ENCODE measurements at places on chromosomes 13 and 19.

GRCh38 chr13:106478116-106478515 is 57.3 kb downstream of the EFNB2 start:
- no peak for DNase-seq

DNA sequence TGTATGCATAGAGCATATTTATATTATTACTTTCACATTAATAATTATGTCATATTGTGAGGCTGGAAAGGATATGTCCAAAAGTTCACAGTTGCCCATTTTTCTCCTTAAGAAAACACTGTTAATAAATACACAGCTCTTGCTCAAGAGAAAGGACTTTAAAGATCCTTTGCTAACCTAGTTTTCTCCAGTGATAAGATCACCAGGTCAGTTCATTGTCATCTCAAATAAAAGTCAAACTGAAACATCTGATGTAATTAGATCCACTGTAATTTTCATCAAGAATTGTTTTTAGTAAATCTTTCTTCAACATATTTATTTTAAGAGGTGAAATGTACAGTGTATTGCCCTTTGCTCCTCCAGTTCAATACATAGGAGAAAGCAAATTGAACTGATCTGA is 82.8 kb upstream of the KLHL1 start:
- DNase-seq: no peak

- no peak for DNase-seq
Measured at GRCh38 chr13:44142540-44142867, 231.1 kb upstream of the SERP2 start.

DNA sequence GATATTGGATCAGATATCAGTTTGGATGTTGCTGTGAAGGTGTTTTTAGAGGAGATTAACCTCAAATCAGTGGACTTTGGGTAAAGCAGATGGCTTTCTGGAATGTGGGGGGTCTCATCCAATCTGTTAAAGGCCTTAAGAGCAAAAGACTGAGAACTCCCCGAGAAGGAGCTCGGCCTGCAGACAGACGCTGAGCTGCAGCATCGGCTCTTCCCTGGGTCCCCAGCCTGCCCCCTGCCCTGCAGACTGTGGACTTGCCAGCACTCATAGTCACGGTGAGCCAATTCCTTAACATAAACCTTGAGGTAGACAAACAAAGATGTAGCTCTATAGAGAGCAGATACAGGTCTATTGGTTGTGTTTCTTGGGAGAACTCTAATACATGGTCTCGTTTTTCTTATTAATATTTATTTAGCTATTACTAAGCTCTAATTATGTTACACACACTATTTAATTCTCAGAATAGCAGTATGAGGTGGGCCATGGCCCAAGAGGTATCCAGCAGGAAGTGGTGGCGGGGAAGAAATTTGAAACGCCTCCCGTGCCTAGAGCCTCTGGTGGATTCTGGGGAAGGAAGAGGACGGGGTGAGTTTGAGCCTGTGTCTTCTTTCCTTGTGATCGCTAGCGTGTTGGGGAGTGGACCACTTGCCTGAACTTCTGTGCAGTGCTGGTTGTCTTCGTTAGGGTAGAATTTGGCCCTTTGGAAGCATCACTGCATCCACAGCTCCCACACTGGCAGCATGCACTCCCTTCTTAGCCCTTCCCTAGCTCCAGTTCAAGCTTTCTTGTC is 305.3 kb downstream of the TEX29 start:
- DNase-seq: no peak

DNA sequence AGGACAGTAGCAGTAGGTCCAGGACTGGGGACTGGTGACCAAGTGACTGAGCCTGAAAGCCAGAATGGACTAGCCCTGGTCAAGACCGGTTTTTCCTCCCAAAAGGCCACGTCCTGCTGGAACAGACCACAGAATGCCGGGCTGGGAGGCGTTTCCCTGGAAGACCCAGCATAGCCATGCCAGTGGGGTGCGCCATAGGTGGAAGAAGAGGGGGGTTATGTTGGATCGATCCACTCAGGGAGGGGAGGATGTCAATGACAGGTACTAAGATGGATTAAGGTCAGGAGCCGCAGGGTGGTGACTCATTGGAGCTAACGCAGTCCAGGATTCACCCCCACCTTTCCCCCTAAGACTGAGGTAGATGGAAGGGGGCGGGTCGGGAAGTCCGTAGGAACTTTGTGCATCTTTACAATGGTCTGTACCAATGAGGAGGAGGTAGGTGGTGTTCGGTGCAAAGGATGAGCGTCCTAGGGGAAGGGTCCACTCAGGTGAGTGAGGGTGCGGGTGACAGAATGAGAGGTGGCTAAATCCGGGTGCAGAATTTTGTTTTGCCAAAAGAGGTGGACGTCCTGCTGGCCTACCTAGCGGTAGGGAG is 21.0 kb downstream of the VASP start:
- peak; percentile 81 for DNase-seq

- DNase-seq: no peak
Measured at GRCh38 chr13:41641961-41642360, 184.6 kb downstream of the RGCC start.

GRCh38 chr19:38375098-38375493 is 725 bp downstream of the PSMD8 start:
- DNase-seq: no peak

DNA sequence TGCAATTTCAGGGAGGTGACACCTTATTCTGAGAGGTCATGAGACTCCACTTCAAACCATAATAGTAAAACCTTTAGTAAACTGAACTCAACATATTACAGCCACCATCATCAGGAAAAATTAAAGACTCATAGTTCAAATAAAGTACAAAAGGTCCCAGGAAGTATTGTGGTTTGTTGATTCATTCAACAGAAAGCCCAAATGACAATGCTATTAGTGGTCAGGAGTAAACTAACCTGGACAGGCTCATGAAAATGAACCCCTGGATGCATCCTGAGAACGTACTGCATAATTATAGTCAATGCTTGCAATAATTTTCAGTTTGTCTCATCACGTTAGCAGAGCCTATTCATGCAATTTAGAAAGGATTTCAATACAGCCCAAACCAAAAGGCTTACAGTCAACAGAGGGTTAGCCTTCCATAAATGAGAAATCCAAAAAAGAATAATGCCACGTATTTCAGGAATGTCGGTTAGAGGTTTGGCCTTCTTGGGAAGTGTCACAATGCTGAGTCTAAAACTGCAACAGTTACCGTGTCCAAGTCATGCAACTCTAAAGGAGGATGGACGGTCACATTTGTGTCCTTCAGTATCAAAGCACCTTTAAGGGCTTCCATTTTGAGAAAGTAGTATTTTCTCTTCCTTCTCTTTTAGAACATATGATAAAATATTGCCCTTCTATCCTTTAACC is 280.8 kb downstream of the ABCC4 start:
- no peak for DNase-seq

GRCh38 chr13:21465710-21466160 is 6.6 kb upstream of the ZDHHC20 start:
- peak; percentile 50 for DNase-seq

- DNase-seq: no peak
Measured at GRCh38 chr13:97986835-97987234, 33.4 kb downstream of the IPO5 start.

DNA sequence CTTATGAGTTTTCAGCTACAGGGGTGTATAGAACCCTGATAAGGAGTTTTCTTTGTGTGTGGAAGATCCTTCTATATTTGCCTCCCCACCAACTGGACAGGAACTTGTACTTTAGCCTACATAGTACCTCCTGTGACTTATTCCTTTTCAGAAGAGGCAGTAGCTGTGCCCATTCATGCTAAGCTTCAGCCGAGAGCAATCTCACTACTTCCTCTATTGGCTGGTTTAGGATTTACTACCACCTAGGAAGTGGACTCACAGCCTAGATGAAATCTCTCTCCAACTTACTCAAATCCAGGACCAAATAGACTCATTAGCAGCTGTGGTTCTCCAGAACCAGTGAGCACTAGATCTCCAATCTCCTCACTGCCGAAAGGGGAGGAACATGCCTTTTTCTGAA is 2.3 kb upstream of the REX1BD start:
- no peak for DNase-seq

DNA sequence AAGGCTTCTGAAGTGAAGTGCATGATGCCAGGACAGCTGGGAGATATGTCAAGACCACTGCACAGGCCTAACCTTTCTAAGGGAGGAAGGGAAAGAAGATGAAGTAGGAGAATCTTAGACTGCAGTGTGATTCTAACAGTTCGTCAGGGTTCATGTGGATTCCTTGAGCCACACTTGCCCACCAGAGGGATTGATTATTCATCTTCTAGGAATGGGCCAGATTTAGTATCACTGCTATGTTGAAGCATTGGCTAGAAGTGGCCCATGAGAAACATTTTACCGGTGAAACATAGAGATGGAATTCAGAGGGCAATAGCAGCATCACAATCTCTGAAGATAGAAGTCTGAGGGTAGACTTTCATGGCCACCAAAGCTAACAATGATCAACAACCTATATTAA is 550.8 kb upstream of the SLITRK1 start:
- DNase-seq: no peak

DNA sequence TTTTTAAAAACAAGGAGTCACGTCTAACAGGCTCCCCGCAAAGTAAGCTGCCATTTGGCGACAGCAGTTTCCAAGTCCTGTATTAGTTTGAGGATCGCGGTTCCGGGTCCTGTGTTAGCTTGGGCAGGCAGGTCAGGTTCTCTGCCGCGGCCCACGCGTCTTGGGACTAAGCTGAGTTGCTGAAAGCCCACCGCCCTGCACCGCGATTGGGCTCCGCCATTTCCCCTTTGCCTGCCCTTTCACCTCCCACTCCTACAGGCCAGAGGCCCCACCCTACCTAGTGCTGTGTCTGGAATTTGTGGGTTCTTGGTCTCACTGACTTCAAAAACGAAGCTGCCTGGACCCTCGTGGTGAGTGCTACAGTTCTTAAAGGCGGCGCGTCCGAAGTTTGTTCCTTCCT is 6.8 kb downstream of the PARP4 start:
- no peak for DNase-seq

- DNase-seq: no peak
Measured at GRCh38 chr13:111143865-111144540, 28.9 kb downstream of the ARHGEF7 start.

GRCh38 chr13:44021422-44021821 is 141.7 kb downstream of the LACC1 start:
- DNase-seq: no peak

GRCh38 chr19:10422046-10422461 is 1.7 kb downstream of the PDE4A start:
- DNase-seq: no peak

- peak; percentile 84 for DNase-seq
Measured at GRCh38 chr19:9140159-9140874, at the start of gene ZNF317. Gene ZNF317, plus strand, starts transcription at chr19:9140397. Its CDS starts 15,620 bp downstream, at chr19:9156017.

GRCh38 chr13:35283856-35284255 is 192.6 kb downstream of the MAB21L1 start:
- DNase-seq: no peak

- peak; percentile 23 for DNase-seq
Measured at GRCh38 chr13:23748109-23748990, 140.8 kb downstream of the MIPEP start.

- DNase-seq: no peak
Measured at GRCh38 chr19:53624771-53625545, 6.8 kb upstream of the DPRX start.

DNA sequence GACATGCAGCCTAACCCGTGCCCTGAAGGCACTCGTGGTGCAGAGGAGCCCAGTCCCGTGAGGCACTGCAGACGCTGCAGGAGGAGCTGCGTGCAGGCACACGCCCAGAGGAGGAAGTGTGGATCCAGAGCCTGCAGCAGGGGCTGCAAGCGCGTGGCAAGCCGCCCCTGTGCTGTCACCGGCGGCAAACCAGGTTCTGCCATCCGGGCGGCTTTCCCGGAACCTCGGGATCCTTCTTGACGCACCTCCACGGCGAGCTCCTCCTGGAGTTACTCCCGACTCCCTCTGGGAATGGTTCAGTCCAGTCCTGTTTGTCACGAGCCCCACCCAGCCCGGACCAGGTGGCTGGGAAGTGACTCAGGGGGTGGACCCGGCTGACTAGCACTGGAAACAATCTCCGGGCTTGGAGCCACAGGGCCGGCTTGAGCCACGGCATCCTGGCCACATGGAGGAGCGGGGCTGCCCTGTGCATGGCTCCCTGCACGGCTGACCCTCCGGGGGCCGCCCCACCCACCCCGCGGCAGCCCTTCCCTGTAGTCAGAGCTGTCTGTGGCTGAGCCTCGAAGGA is 10.2 kb downstream of the DPP9 start:
- no peak for DNase-seq

DNA sequence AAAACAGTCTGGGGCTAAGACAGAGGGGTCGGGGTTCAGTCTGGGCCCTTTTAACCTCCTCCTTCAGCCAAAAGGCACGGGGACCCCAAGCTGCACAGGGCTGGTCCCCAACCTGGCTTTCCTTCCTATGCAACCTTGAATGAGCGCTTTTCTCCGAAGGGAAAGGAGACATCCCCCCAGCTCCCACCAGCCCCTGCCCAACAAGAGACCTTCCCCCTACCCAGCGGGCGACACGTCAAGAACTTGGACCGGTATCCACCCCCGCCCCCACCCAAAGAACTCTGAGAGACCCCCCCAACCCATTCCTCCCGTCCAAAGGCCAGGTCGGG is 35.0 kb upstream of the NANOS3 start:
- DNase-seq: no peak

GRCh38 chr19:14526423-14526822 is 3.0 kb upstream of the TECR start:
- no peak for DNase-seq

DNA sequence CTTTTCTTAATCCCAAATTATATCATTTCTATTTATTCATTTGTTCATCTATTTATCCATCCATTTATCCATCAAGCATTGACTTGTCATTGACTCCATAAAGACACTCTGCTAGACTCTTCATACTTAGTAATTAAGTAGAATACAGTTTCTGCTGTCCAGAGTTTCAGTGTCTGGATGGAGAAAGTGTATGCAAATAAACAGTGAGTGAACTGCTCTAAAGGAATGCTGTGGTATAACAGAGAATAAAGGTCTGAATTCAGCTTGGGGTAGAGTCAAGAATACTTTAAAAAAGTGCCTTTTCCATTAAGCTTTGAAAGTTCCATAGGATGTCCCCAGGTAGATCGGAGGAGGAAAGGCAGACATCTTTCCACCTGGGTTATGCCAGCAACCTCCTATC is 51.4 kb downstream of the RAP2A start:
- no peak for DNase-seq

- DNase-seq: peak; percentile 56
Measured at GRCh38 chr19:13366529-13367143, 139.6 kb downstream of the CACNA1A start.

- peak; percentile 90 for DNase-seq
Measured at GRCh38 chr19:35860818-35861639, 4.3 kb downstream of the KIRREL2 start.

DNA sequence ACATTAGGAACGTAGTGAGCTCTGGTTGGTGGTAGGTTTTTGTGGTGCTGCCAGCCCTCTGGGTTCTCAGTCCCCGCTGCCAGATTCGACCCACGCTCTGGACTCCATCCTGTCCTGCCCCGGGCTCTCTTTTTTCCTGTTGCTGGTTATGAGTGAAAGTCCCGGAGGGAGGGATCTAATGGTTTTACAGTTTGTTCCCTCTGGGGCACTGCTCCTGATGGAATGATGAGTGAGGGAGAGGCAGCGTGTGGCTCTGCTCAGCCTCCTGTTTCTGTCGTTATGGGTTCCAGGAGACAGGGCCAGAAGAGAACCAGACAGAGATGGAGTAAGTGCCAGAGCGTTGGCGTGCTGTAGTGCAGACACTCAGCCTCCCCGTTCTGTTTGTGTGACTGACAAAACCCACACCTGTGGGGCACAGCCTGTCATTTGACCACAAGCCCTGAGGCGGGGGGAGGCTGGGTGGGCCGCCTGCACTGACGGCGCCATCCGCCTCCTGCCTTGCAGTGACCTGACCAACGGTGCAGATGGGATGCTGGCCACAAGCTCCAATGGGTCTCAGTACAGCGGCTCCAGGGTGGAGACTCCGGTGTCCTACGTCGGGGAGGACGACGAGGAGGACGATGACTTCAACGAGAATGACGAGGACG is 18.3 kb downstream of the ATP4B start:
- DNase-seq: no peak

- DNase-seq: no peak
Measured at GRCh38 chr19:1854542-1855039, 6.3 kb upstream of the REXO1 start.

All from H1 (cell line).